ENCODE measurements at places on chromosomes 6 and 20.

GRCh38 chr20:23160536-23161243, 74.6 kb upstream of the CD93 start:
- no peak for DNase-seq

GRCh38 chr6:1596088-1596852, 13.4 kb upstream of the FOXC1 start:
- DNase-seq = no peak

- no peak for DNase-seq
Observed at GRCh38 chr6:126890055-126890454, 228.4 kb upstream of the RSPO3 start.

- peak; percentile 43 for DNase-seq
Observed at GRCh38 chr6:34696189-34696738, 303 bp downstream of the ILRUN start.

GRCh38 chr6:56848105-56848504, 106.8 kb upstream of the BEND6 start:
- DNase-seq = no peak

DNA sequence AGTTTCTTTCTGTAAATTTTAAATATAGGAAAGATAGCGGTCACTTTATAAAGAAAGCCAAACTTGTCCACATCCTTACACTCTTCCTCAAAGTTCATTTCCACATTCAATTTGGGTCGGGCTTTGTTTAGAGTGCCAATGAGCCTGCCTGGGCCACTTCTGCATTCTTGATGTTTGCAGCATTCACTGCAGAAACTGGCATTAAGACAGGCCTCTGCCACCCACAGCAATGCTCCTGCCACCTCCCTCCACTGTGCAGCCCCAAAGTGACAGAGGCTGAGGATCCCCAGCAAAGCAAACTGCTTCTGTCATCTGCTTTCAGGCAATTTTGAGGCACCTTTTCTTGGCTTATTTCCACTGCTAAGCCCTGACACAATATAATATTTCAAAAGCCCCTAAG, 61.2 kb downstream of the TNFAIP3 start:
- no peak for DNase-seq

- peak; percentile 57 for DNase-seq
Observed at GRCh38 chr6:17393892-17394631, 667 bp downstream of the CAP2 start.

- peak; percentile 30 for DNase-seq
Observed at GRCh38 chr6:162119341-162119740, 608.2 kb downstream of the PRKN start.

- DNase-seq = no peak
Observed at GRCh38 chr6:170082531-170083187, 208.2 kb downstream of the DLL1 start.
